ENCODE measurements at places on chromosomes 2 and 18. TPM values are rescaled to one million over a fixed set of nuclear protein-coding genes. Genes with fewer than 3 reads are reported as not detected.

GRCh38 chr2:180046202-180046601, 39.1 kb upstream of the CWC22 start:
- no peaks in the 10 kb centered on the region for H3K27me3 ChIP-seq
- no peak overlapping the region for H3K4me3 ChIP-seq
- no peak overlapping the region for H3K27ac ChIP-seq
- H3K4me1 ChIP-seq: no peaks in the 10 kb centered on the region
- DNase-seq: no peak

DNA sequence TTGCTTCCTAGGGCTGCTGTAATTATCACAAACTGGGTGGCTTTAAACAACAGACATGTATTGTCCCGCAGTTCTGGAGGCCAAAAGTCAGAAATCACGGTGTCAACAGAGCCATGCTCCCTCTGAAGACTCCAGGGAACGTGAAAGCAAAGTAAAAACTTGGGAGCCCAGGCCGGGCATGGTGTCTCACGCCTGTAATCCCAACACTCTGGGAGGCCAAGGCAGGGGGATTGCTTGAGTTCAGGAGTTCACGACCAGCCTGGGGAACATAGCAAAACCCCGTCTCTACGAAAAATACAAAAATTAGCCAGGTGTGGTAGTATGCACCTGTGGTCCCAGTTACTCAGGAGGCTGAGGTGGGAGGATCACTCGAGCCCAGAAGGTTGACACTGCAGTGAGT, 63.5 kb downstream of the MCFD2 start:
- H3K27ac ChIP-seq: no peak overlapping the region
- no peak for DNase-seq
- no peaks in the 10 kb centered on the region for H3K27me3 ChIP-seq
- no peaks in the 10 kb centered on the region for H3K4me1 ChIP-seq
- no peaks in the 10 kb centered on the region for H3K36me3 ChIP-seq

GRCh38 chr2:232884549-232885263, 14.6 kb downstream of the SNORC start:
- DNase-seq: no peak
- peaks cover 6% of the 10 kb centered on the region for H3K36me3 ChIP-seq
- H3K4me3 ChIP-seq: no peak overlapping the region
- H3K4me1 ChIP-seq: no peaks in the 10 kb centered on the region

- H3K4me3 ChIP-seq: no peak overlapping the region
- no peaks in the 10 kb centered on the region for H3K36me3 ChIP-seq
- H3K4me1 ChIP-seq: no peaks in the 10 kb centered on the region
- no peak overlapping the region for H3K27ac ChIP-seq
Observed at GRCh38 chr2:207540431-207540830, 10.7 kb downstream of the CREB1 start.

- no peaks in the 10 kb centered on the region for H3K27me3 ChIP-seq
- no peaks in the 10 kb centered on the region for H3K4me1 ChIP-seq
- no peak overlapping the region for H3K27ac ChIP-seq
Observed at GRCh38 chr18:78611869-78612268, 367.7 kb upstream of the SALL3 start.

GRCh38 chr2:64311948-64312621, 141.9 kb upstream of the LGALSL start:
- H3K27ac ChIP-seq: no peak overlapping the region
- H3K4me1 ChIP-seq: peaks cover 9% of the 10 kb centered on the region
- no peaks in the 10 kb centered on the region for H3K27me3 ChIP-seq
- peak; percentile 87 for DNase-seq
- peak overlapping the region; percentile 9 for H3K4me3 ChIP-seq

GRCh38 chr18:10006311-10006893, 92.6 kb downstream of the VAPA start:
- no peaks in the 10 kb centered on the region for H3K4me1 ChIP-seq
- H3K27ac ChIP-seq: no peak overlapping the region
- H3K27me3 ChIP-seq: no peaks in the 10 kb centered on the region
- H3K4me3 ChIP-seq: no peak overlapping the region
- DNase-seq: no peak
- no peaks in the 10 kb centered on the region for H3K36me3 ChIP-seq

DNA sequence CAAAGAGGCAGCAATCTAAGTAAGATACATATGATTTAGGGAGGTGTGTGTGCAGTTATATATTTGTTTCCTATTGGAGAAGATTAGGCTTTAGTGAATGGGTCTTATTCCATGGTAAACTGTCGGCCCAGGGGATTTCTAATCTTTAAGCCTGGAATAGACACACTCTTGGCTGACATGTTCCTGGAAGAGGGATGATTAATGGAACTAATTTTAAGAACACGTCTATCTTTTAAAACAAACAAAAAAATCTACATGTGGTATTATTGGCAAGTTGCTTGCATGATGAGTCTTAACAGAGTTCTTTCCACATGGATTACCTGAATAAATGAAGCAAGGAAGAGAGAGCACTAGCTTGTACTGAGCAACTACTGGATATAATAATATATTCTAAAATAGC, 114.2 kb upstream of the NT5C1B start:
- no peak for DNase-seq
- H3K27ac ChIP-seq: no peak overlapping the region
- H3K4me1 ChIP-seq: no peaks in the 10 kb centered on the region

DNA sequence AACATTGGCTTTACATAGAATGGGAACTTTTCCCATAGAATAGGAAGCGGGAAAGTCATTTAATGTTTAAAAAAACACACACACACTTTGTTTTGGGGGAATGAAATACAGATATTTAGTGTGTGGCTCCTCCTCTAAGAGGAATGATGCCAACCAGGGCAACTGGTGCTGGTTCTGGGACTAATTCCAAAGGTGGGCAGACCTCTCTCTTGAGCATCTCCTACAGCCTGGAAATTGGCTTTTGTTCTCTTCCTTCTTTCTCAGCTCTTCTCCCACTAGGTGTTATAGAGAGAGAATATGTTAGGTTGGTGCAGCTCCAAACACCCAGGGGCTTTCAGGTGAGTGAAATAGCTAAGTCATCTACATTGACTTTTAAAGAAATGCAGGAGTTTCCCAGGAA, 190.1 kb downstream of the RAD51AP2 start:
- no peaks in the 10 kb centered on the region for H3K36me3 ChIP-seq
- no peaks in the 10 kb centered on the region for H3K4me1 ChIP-seq
- DNase-seq: no peak

DNA sequence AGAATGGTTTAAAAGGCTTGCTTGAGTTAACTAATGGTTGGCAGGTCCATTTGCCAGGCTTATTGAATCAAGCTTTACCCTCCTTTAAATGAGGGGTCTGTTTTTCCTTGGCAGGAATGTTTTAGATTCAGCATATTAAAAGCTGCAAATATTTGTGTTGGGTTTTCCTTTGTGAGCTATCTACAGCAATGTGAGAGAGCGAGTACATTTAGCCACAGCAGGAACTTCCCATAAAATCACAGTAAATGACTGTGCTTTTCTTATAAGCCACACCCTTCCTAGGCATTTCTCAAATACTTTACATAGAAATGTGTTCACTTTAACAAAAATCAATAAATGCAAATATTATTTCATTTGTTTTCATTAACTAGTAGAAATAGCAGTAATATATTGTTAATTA, 23.9 kb downstream of the CALCRL start:
- no peak overlapping the region for H3K4me3 ChIP-seq
- no peaks in the 10 kb centered on the region for H3K27me3 ChIP-seq
- no peak for DNase-seq
- H3K4me1 ChIP-seq: no peaks in the 10 kb centered on the region

DNA sequence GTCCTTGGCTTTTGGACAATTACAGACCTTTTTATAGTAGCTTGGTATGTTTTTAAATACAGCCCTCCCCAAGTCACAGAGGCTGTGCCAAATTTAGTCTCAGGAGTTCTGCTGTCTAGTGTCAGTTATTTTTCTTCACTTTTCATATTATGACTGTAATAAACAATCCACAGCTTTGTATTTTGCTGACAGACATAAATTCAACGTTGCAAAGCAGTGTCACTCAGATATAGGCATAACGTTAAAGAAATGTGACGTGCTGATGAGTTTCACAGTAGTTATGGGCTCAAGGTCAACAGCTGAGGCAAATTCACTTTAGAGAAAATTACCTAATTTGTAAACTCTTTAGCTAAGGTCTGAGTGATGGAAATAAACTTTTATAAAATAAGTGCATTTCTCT, 151.6 kb downstream of the SATB2 start:
- no peaks in the 10 kb centered on the region for H3K27me3 ChIP-seq
- H3K4me1 ChIP-seq: no peaks in the 10 kb centered on the region
- H3K27ac ChIP-seq: no peak overlapping the region
- no peak for DNase-seq
- H3K4me3 ChIP-seq: no peak overlapping the region

DNA sequence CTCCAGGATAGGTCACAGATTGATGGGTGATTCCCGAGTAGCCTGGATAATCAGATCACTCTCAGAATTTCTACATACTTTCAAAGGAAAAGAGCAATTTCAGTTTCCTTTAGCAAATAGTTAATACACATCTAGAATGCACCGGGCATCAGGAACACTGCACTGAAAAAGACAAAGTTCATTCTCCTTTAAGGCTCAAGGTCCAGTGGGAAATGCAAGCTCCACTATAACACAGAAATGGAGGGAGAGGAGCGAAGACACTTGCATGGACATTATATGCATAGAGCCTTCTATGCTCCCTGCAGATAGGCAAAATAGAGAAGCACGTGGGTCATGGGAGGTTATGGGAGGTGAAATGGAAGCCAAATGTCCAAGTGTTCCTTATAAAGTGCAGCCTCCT, 49.1 kb downstream of the SLC9A4 start:
- no peaks in the 10 kb centered on the region for H3K27me3 ChIP-seq
- H3K27ac ChIP-seq: peak overlapping the region; percentile 49
- peaks cover 6% of the 10 kb centered on the region for H3K4me1 ChIP-seq
- no peaks in the 10 kb centered on the region for H3K36me3 ChIP-seq
- DNase-seq: no peak

- no peaks in the 10 kb centered on the region for H3K4me1 ChIP-seq
- no peak overlapping the region for H3K4me3 ChIP-seq
- H3K27ac ChIP-seq: no peak overlapping the region
- no peaks in the 10 kb centered on the region for H3K36me3 ChIP-seq
- H3K27me3 ChIP-seq: no peaks in the 10 kb centered on the region
- DNase-seq: no peak
Observed at GRCh38 chr2:199757233-199757870, 93.6 kb downstream of the FTCDNL1 start.

- H3K4me3 ChIP-seq: no peak overlapping the region
- H3K27me3 ChIP-seq: no peaks in the 10 kb centered on the region
- DNase-seq: no peak
- H3K4me1 ChIP-seq: no peaks in the 10 kb centered on the region
Observed at GRCh38 chr18:50038448-50038847, 156.5 kb downstream of the MYO5B start.

DNA sequence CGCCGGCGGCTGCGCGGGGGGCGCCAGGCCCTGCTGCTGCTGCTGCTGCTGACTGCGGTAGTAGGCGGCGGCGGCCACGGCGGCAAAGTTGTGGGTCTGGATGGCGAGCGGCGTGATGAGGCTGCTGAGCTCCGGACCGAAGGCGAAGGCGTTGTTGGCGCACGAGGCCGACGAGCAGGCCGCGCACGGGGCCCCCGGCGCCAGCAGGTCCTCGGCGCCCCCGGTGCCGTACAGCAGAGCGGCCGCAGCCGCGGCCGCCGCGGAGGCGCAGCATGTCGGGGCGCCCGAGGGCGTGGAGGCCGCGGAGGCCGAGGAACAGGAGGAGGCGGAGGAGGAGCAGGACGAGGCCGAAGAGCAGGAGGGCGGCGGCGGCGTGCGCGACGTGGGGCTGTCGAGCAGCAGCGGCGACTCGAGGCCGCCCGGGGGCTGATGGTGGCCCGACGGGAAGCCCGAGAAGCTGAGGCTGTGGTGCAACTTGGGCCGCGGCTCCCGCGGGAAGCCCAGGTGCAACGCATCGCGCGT, 1.8 kb downstream of the ZFP36L2 start:
- peak overlapping the region; percentile 98 for H3K27ac ChIP-seq
- DNase-seq: no peak
- no peaks in the 10 kb centered on the region for H3K27me3 ChIP-seq
- peak overlapping the region; percentile 92 for H3K4me3 ChIP-seq
- H3K4me1 ChIP-seq: peaks cover 21% of the 10 kb centered on the region

GRCh38 chr2:152200565-152201465, 25.3 kb upstream of the STAM2 start:
- H3K36me3 ChIP-seq: no peaks in the 10 kb centered on the region
- H3K4me3 ChIP-seq: peak overlapping the region; percentile 14
- H3K4me1 ChIP-seq: no peaks in the 10 kb centered on the region
- H3K27ac ChIP-seq: no peak overlapping the region
- no peaks in the 10 kb centered on the region for H3K27me3 ChIP-seq

The RELCH gene
- 39.0 TPM for total RNA-seq

The SATB2 gene
- 17.5 TPM for total RNA-seq

The ASB18 gene
- total RNA-seq: not detected

The CHRND gene
- not detected for total RNA-seq

The MAL gene
- total RNA-seq: 477 TPM

The SLC30A3 gene
- 0.31 TPM for total RNA-seq

Data from kidney (tissue), 22 donors.